Esophagus mucosa (tissue), 1 donor: ENCODE measurements at places on chromosomes 12 and 14. TPM values are rescaled to one million over a fixed set of nuclear protein-coding genes. Genes with fewer than 3 reads are reported as not detected.

The VDR gene
- 18.0 TPM for total RNA-seq

The OSBPL8 gene
- 62.6 TPM for total RNA-seq

The PLXNC1 gene
- total RNA-seq: 1.7 TPM

The EIF2S1 gene
- 94.2 TPM for total RNA-seq

The ADAM20 gene
- 0.80 TPM for total RNA-seq

The GPR68 gene
- 11.6 TPM for total RNA-seq

The GYS2 gene
- 0.68 TPM for total RNA-seq

The NFE2 gene
- total RNA-seq: not detected

The KRT71 gene
- not detected for total RNA-seq

The HOXC12 gene
- not detected for total RNA-seq

The AKAP6 gene
- 4.4 TPM for total RNA-seq

The NID2 gene
- 2.3 TPM for total RNA-seq

The CEBPE gene
- total RNA-seq: not detected

The ADGRD1 gene
- 2.5 TPM for total RNA-seq
